ENCODE measurements at places on chromosomes 7 and 10.

DNA sequence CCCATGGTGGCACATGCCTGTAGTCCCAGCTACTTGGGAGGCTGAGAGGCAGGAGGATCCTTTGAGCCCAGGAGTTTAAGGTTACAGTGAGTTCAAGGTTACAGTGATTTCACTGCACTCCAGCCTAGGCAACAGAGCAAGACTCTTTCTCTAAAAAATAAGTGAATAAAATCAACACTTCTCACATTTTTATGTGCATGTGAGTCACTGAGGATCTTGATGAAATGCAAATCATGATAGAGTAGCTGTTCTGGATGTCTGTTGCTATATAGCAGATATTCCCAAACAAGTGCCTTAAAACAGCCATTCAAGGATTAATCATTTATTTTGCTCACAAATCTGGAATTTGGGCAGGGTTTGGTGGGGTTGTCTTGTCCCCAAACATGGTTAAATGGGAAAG lies 62.3 kb upstream of the ARHGAP12 start:
- DNase-seq = no peak

DNA sequence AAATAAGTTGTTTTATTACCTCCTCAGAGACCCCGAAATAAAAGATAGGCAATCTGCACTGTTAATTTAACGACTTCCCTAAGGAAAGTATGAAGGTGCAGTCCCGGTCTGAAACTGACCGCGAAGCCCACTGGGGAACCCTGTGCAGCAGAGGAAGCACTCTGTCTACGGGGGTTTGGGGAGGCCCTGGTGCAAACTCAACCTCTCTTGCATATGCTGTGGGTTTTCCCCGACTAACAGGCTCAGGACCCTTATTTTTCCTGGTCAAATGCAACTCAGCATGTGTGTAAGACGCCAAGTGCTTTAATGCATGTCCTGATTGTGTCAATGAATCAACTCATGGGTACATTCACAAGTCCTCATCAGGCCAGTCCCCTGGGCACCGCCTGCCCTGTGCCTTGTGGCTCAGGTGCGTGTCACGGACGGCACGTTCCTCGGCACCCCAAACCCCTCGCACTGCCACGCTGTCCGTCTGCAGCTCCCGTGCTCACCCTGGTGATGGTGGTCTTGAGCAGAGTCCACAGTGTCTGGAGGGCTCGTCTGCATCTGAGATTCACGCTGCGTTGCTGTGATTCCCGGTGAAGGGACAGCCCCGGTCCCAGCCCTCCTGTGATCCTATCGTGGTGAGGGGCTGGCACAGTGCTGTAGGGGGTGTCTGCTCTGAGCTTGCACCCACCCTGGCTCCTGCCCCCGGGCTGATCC lies 33.8 kb downstream of the JAKMIP3 start:
- no peak for DNase-seq

GRCh38 chr10:33803248-33803647 lies 468.8 kb upstream of the NRP1 start:
- no peak for DNase-seq

DNA sequence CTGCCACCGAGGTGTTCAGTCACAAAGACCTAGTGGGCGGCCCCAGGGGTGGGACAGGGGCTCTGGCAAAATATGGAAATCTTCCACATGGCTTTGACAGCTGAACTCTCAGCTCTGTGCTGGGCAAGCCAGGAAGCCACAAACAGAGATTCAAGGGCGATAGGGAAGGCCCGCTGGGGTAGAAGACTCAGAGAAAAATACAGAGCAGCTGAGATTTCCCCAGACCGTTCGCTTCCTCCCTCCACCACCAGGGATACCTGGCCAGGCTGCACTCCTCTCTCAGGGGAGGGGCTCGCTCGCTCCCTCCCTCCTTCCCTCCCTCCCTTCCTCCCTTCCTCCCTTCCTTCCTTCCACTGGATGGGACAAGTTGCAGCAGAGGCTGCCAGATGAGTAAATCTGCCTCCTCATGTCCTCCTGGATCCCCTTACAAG lies 260.5 kb downstream of the PRPF18 start:
- no peak for DNase-seq

DNA sequence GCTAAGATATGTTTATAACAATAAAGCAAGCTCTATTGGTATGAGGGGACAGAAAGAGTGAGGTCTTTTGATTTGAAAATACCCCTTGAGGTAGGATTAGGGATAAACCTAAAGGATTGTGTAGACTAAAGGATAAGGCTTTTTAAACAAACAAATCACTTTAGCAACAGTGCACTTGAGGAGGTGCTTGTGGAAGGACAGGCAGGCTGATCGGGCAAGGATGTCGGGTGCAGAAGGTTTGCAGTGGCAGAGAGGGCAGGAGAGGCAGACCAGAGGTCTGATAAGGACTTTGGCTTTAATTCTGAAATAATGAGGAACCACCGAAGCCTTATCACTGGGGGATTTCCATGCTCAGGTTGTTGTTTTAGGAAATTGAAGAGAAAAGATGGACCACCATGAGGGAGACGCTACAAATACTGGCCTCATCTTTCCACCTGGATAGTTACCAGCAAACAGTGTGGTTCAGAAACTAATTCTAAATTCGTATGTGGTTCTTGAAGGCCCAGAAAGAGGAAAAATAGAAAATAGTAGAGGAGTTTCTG lies 119.5 kb upstream of the KLF6 start:
- DNase-seq = no peak

GRCh38 chr7:147639037-147639436 lies 951.5 kb upstream of the C7orf33 start:
- DNase-seq = no peak

DNA sequence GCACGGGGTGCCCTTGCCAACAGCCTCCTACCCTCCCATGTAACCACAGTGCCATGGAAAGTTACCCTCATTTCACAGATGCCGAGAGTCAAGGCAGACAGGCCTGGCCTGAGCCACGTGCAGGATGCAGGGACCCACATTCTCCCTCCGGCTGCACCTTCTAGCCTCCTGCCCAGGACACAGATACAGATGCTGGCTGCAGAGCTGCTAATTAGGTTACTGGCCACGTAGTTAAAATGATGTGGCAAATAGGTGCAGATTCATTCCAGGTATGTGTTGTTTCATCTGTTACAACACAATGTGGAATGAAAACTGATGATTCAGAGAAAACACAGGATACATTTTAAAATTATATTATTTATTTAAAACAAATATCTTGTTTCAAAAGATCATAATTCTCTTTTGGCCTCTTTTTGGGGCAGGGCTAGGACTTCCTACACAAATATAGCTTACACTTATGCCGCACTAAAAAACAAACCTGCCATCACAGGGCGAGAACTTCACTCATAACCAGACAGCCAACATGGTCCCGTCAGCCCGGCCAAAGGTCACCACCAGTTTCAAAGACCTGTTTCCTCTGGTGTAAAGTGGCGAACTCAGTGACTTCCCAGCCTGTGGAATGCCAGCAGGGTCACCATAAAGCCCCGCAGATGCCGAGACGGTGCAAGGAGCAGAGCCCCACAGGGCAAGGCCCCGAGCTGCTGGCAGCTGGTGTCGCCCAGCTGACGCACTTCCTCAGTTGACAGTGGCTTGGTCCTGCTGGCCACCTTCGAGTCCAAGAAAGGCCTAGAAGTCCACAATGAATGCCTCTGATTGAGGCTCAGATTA lies 83.5 kb downstream of the TNS3 start:
- DNase-seq = no peak

DNA sequence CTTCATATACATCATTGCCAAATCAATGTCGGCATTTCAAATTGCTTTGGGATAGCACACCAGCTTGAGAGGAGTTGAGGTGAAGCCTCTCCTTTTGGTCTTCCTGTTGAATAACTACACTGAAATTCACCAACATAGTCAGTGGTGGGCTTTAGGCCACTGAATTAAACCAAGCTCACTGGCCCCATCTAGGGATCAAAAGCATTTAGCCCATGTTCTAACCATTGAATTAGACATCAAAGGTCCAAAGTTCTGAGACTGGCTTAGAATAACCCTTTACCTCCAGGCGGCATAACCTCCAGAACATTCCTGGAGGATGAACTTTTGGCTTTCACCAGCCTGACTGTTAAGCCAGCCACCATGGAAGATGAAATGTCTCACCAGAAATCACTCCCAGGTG lies 54.6 kb downstream of the BPGM start:
- no peak for DNase-seq

- no peak for DNase-seq
Observed at GRCh38 chr10:70228491-70228890, 4.7 kb downstream of the PPA1 start.

DNA sequence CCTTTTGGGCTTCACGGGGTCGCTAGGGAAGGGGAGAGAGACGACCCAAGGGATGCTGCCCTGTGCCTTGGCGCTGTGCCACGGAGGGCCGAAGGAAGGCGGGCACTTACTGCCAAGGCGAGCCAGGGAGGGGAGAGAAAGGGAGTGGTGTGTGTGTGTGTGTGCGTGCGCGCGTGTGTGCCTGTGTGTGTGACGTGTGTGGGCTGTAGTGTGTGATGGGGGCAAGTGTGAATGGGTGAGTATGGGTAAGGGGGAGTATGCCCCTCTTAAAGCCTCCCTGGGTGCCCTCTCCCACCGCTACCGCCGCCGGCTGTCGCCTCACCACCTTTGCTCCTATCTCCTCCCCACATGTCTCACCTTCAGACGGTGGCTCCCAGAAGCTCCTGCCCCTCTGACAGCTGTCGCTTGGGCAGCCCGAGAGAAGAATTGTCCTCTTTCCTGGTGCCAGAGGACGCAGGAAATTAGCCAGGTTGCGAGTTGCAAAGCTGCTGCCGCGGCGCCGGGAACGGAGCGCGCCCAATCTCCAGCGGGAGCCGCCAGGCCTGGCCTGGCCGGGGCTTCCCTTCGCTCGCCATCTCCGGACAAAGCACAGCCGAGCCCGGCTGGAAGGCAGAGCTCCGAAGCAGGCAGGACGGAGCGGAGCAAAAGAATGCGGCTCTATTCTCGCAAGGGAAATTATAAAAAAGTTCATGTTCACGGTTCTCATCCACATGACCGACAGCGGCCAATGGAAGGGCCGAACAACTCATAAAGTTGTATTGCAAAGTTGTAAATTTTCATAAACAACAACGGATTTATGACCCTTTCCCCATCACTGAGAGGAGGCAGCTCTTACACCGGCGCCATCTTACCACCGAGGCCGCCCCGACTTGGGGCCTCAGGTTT lies at the start of gene HOXA3:
Gene HOXA3, minus strand, starts transcription at position 653 of the 885 bp plus-strand sequence. CDS start 41,943 bp downstream, outside the sequence.
- no peak for DNase-seq

DNA sequence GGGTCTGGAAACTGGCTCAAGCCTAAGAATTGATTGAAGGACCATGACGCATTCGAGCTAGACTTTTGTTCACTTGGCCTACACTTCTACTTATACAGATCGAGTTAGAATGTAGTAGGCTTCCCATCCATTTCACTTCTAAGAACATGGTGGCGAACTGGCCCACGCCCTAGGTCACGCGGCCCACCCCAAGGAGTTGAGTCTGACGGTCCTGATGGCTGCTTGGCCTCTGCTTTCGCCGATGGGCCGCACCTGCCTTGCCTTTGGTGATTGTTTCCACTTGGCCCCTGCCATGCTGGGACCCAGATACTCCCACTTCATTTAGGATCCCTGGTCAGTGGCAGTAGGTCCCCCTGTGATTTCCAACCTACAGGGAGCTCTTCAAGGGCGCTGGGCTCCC lies 153.6 kb downstream of the PRKAG2 start:
- no peak for DNase-seq

DNA sequence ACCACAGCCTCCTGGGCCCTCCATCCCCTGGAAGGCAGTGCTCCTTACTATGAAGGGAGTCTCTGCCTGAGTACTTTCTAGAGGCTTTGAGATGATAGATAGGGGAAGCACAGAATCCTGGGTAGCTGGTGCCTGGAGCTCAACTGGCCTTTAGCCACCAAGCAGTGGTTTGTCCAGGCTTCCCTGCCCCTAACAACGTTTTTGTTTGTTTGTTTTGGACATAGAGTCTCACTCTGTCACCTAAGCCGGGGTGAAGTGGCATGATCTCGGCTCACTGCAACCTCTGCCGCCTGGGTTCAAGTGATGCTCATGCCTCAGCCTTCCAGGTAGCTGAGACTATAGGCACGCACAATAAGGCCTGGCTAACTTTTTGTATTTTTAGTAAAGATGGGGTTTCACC lies 289.4 kb downstream of the PLXNA4 start:
- no peak for DNase-seq

DNA sequence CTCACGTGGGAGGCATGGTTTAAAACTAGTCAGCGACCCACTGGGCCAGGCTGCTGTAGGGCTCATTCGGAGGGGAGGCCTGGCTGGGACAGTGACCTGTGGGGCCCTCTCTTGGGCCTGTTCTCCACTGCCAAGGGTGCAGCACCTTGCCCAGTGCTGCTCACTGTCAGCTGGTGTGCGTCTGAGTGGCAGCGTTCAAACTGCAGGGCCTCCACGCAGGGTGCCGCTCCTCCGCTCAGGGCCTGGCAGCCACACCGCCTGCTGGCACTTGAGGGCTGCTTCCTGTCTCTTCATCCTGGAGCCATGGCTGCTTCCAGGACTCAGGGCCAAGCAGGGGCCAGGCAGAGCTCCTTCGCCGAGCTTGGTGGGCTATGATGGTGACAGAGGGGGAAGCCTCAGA lies 18.3 kb downstream of the ADAMTS14 start:
- no peak for DNase-seq

DNA sequence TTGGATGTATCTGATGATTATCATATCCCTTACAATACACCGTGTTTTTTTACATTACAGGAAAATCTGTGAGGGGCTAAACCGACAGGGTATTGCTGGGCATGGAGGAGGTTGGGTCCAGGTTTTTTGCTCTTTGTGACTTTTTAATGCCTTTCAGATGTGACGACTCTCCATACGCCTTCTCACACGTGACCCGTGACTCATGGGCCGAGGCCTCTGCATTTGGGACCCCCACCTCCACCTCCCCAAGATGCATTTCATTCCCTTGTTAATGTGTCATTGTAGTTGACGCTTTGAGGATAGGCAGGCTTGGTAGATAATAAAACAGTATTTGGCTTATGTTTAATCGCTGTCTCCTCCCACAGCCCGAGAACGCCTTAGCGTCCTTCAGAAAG lies 95.3 kb downstream of the CUX1 start:
- no peak for DNase-seq

GRCh38 chr10:132833421-132834111 lies 47.6 kb upstream of the NKX6-2 start:
- DNase-seq = no peak

DNA sequence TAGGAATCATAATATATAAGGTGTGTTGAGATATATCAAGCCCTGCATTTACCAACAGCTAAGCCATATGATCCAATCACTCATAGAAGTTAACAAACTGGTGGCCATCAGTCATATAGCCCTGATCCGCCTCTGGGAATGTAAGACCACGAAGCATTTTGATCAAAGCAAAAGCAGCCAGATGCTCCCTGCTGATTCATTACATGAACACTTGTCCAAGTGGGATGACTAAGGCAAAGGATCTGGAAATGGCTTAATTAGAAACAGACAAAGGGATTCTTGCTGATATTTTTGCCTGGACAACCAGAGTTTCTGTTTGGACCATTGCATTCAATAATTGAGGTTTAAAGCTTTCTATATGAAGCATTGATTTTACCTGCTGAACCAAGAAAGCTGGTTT lies 535.5 kb downstream of the GPAM start:
- DNase-seq = no peak

- no peak for DNase-seq
Observed at GRCh38 chr7:110179037-110179436, 911.9 kb upstream of the LRRN3 start.

Data from activated CD4-positive, CD25-positive, alpha-beta regulatory T cell treated with anti-CD3 and anti-CD28 coated beads, Interleukin-2, amount 50 U/mL, for 16 hours (primary cell).